ENCODE measurements at places on chromosomes 6 and 20. TPM values are rescaled to one million over a fixed set of nuclear protein-coding genes. Genes with fewer than 3 reads are reported as not detected.

DNA sequence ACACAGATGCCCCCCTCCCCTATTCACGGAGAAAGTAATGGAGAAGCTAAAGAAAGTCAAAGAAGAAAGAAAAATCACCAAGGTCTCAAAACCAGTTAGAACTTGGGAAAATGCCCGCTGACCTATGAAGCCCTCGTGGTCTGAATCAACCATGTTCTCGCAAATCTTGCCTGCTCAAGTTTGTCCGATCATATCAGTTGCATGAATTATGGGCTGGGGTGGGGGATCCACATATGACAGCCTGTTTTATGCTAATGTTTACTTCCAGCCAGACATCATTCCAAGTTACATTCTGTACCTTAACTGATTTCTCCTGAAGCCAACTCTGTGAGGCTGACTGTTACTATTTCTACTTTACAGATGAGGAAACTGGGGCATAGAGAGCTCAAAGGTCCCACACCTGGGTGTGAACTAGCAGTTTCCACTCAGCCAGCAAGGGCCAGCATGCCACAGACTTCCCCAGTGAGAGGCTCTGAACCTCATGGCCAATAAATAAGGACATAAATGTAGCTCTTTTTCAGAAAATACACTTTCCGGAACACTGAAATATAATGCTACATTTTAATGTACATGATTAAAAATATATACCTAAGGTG lies 2.1 kb downstream of the RNASET2 start:
- no peaks in the 10 kb centered on the region for H3K36me3 ChIP-seq
- no peak overlapping the region for H3K4me3 ChIP-seq
- no peak overlapping the region for H3K27ac ChIP-seq
- H3K27me3 ChIP-seq: peaks cover 9% of the 10 kb centered on the region
- DNase-seq: no peak

- peaks cover 10% of the 10 kb centered on the region for H3K4me1 ChIP-seq
- no peak overlapping the region for H3K27ac ChIP-seq
- H3K27me3 ChIP-seq: no peaks in the 10 kb centered on the region
- H3K4me3 ChIP-seq: no peak overlapping the region
- no peak for DNase-seq
Measured at GRCh38 chr6:91611190-91611589, 1024.3 kb upstream of the MAP3K7 start.

DNA sequence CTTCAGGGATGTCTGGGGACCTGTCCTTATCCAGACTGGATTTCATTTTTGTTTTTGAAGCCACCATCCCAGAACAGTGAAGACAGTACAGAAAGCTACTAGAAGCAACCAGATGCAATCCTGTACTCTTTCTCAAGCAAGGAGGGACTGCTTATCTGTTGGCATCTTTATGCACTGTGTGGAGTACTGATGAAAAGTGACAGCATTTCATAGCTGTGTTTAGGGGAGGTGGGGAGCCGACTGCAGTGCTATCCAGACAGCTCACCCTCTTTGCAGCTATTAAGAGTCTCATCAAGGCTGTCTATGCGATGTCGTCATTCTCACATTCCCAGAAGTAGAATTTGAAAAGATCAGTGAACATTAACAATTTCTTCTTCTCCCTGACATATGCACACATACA lies 5.5 kb downstream of the ZDHHC14 start:
- H3K4me3 ChIP-seq: no peak overlapping the region
- no peak overlapping the region for H3K27ac ChIP-seq
- H3K36me3 ChIP-seq: peaks cover 3% of the 10 kb centered on the region
- DNase-seq: no peak
- H3K4me1 ChIP-seq: peaks cover 16% of the 10 kb centered on the region

- H3K27me3 ChIP-seq: no peaks in the 10 kb centered on the region
- no peaks in the 10 kb centered on the region for H3K36me3 ChIP-seq
- no peak overlapping the region for H3K27ac ChIP-seq
Measured at GRCh38 chr6:35166116-35166515, 25.0 kb upstream of the TCP11 start.

Gene VGLL2
- total RNA-seq: not detected

Gene NHSL1
- total RNA-seq: 12.1 TPM

All from neural progenitor cell (in vitro differentiated cells).